ENCODE measurements at places on chromosomes 5 and 9. TPM values are rescaled to one million over a fixed set of nuclear protein-coding genes. Genes with fewer than 3 reads are reported as not detected.

Gene PCDHB16
- total RNA-seq = 1.3 TPM

Gene GRIN3A
- total RNA-seq = not detected

Gene SPIN1
- total RNA-seq = 84.5 TPM

Gene NR2F1
- 175 TPM for total RNA-seq

Gene RFESD
- total RNA-seq = 0.98 TPM

Gene ABCA2
- total RNA-seq = 8.5 TPM

Gene GABRA6
- not detected for total RNA-seq

Gene CARD9
- total RNA-seq = 0.98 TPM

Gene PCDHB8
- not detected for total RNA-seq

Gene LCNL1
- not detected for total RNA-seq

Gene PCDHA8
- not detected for total RNA-seq

Gene ELOVL7
- total RNA-seq = 37.3 TPM

Gene ANKRD31
- total RNA-seq = 2.8 TPM

Gene LSM11
- total RNA-seq = 3.0 TPM

Gene FBXL7
- total RNA-seq = not detected

Gene FSD1L
- total RNA-seq = 22.1 TPM

Gene SH3RF2
- total RNA-seq = 14.6 TPM

Gene ORM2
- not detected for total RNA-seq

Gene SPINK13
- not detected for total RNA-seq

Gene FOXI1
- total RNA-seq = not detected

Gene BTNL8
- not detected for total RNA-seq

Gene ANKRD34B
- not detected for total RNA-seq

Gene SAXO1
- total RNA-seq = not detected

Gene TMEFF1
- 24.6 TPM for total RNA-seq

Gene TGFBI
- total RNA-seq = not detected

Gene SOX30
- total RNA-seq = not detected

Gene CCDC69
- total RNA-seq = 3.9 TPM

Gene PCDHA1
- total RNA-seq = 0.03 TPM

Gene RPL37
- total RNA-seq = 585 TPM

Gene GABRB2
- not detected for total RNA-seq

Gene ECSCR
- 6.3 TPM for total RNA-seq

Gene MVB12B
- total RNA-seq = 7.7 TPM

All from G401 (cell line).